ENCODE measurements at places on chromosomes 1 and 21.

- DNase-seq: no peak
These were observed 110.8 kb downstream of the SLC5A9 start for GRCh38 chr1:48333316-48333715.

DNA sequence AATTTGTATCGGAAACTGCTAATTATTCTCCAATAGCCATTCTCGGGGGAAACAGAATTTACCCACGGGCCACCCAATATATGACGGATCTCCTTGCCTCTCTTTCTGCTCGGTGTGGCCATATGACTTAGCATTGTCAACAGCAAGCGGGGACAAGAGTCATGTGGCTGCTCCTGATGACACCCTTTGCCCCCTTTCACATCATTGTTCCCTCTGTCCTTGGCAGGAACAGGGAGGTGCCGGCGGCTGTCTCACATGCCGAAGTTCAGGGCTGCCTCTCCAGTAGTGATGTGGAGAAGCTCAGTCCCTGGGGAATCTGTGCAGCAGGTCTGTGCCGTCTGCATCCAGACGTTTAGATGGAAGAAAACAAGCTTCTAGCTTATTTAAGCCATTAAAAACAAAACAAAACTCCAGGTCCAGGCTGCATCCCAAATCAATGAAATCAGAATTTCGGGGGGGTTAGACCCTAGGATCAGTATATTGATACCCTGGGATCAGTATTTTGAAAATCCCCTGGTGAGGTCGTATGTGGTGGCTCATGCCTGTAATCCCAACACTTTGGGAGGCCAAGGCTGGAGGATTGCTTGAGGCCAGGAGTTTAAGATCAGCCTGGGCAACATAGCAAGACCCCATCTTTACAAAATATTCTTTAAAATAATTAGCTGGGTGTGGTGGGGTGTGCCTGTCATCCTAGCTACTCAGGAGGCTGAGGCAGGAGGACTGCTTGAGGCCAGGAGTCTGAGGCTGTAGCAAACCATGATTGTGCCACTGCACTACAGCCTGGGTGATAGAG lies 10.8 kb downstream of the MYOM3 start:
- DNase-seq: no peak

DNA sequence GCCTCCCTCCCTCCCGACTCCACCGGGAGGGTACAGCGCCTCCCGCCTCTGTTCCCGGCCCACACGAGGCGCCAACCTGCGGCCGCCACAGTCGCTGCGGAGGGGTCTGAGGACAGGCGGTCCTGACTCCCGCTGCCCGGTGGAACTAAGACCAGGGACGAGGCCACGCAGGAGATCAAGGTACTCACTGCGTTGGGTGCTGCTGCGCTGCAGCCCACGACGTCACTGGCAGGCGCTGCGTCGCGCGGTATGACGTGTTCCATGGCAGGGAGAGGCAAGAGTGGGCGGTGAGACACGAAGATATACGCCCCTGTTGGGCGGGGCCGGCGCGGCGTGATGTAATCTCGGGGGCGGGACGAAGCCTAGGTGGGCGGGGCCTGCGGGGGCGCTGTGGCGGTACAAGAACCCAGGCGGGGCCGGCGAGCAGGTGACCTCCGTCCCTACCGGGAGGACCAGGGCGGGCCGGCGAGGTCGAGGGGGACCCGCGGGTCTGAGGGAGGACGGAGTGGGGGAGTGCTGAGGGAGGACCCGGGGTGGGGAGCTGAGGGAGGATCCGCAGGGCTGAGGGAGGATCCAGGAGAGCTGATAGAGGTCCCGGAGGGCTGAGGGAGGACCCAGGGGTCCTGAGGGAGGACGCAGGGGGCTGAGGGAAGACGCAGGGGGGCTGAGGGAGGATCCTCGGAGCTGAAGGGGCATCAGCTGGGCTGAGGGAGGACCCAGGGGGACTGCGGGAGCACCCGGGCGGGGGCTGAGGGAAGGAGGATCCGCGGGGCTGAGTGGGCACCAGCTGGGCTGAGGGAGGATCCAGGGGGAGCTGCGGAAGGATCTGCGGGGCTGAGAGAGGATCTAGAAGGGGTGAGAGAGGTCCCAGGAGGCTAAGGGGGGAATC lies at the start of gene MRPL55:
TSS of gene MRPL55 (minus strand) at position 227 of the 889 bp plus-strand sequence. CDS start 1,039 bp downstream, outside the sequence.
- peak; percentile 96 for DNase-seq

DNA sequence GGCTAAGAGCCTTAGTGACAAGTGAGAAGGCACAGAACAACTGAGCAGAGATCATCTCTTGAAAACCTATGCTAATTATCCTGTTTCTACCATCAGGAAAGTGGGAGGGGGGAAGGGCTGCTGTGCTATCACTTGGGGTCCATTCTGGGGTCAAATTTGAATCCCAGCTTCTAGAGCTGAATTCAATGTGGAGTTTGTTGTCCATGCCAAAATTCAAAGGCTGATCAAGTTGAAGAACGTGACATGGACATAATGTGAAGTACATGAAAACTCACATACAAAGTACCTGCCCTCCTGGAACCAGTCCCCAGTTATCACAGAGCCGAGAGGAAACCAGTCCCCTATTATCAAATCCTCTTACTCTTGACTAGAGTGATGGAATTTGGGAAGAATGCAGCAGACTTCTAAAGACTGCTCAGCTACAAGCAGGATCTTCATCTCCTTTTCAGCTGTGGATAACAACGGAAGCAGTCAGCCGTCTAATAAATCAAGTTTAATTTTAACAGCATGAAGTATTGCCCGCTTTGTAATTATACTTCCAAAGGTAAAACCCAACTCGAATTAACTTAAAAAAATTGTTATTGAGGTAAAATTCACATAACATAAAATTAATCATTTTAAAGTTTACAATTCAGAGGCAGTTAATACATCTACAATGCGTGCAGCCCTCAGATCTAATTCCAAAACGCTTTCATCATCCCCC lies 78.3 kb downstream of the SLC45A1 start:
- no peak for DNase-seq

GRCh38 chr1:36354486-36354885 lies 31.0 kb upstream of the EVA1B start:
- no peak for DNase-seq

DNA sequence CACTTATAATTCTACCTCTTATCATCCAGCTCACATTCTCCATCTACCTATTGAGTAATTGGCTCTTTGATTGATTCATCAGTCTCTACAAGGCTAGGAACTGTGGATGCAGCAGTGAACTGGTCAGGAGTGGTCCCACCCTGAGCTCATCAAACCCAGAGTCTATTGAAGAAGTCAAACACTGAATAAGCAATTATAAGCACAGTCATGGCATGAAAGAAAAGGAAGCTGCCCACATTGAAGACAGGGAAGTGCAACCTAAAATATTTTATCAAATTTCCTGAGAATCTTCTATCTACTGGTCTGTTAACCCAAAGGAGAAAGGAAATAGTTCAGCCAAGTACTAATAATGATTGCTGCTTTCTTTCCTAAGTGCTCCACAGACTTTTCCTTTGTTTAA lies 35.7 kb downstream of the ACP6 start:
- no peak for DNase-seq

- no peak for DNase-seq
These were observed 230.7 kb upstream of the FGGY start for GRCh38 chr1:59066236-59066635.

- DNase-seq: no peak
These were observed 17.3 kb upstream of the C1orf159 start for GRCh38 chr1:1132956-1133750.

DNA sequence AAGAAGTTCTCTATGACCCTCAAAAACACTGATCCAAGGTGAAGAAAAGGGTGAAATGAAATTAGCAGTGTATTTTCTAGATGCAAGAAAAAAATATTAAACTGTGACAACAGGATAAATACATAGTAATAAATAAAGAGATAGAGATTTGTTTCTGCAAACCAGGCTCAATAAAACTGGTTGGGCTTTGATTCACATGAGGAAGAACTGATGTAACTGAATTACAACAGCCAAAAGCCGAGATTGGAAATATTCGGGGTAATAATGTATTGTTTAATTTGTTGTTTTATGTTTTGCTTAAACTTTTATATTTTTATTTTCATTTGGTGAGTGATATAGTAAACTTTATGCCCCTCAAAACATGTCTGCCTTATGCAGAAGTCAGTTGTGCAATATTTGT lies 285.0 kb downstream of the BRINP3 start:
- DNase-seq: no peak

DNA sequence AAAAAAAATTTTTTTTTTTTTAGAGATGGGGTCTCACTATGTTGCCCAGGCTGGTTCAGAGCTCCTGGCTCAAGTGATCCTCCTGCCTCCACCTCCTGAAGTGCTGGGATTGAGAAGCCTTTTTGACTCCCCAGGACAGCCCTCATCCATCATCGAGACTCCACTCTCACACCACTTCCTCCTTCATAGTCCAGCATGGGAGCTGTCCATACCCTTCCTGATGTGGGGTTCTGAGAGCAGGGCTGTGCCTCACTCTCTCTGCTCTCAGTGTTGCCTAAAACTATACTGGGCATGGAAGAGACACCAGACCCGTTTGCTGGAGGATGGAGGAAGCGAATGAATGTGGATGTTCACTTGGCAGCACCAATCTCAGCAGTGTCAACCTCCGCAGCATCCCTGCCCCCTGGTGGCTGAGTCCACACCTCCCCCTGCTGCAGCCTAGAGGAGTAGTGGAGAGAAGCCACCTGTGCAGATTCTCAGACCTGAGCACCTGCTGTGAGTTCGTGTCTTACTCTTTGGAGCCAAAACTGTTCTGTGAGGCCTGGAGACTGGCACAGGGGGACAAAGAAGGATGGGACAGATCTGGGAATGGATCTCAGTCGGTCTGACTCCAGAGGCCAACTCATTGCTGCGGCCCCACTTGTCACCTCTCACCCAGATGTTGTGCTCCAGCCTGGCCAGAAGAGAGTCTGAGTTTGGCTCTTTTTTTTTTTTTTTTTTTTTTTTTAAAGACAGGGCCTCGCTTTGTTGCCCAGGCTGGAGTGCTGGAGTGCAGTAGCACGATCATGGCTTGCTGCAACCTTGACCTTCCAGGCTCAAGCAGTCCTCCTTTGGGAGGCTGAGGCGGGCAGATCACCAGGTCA lies 17.7 kb downstream of the TINAGL1 start:
- DNase-seq: peak; percentile 88

DNA sequence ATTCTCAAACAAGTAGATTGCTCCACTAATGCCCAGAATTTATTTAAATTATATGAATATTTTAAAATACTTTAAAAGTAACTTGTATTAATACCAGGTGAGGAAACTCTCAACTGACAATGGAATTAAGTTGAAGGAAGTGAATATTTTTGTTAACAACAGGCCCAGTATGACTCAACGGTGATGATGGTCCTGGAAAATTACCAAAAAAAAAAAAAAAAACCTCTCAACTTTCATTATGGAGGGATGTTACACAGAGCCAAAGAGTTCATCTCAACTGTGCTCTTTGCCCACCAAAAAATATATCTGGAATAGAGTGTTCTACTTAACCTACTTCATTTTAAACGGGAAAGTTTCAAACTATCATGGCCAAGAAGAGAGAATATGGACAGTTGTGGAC lies 28.3 kb downstream of the CFH start:
- no peak for DNase-seq

DNA sequence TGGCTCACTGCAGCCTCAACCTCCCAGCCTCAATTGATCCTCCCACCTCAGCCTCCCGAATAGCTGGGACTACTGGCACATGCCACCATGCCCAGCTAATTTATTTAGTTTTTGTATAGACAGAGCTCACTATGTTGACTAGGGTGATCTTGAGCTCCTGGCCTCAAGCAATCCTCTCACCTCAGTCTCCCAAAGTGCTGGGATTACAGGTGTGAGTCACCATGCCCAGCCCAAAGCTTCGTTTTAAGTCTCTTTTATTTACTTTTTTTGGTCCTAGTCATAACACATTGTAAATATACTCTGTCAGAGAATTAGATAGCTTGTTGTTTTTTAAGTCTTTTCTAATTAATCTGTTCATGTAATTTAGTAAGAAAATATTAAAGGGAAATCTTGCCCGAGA lies 42.8 kb downstream of the KCNK1 start:
- no peak for DNase-seq

- no peak for DNase-seq
These were observed 85.0 kb upstream of the KCNJ15 start for GRCh38 chr21:38171723-38172344.

GRCh38 chr1:81224222-81224621 lies 576.5 kb upstream of the ADGRL2 start:
- DNase-seq: no peak

- DNase-seq: no peak
These were observed 27.2 kb downstream of the PCBP3 start for GRCh38 chr21:45670731-45671130.

- no peak for DNase-seq
These were observed 18.9 kb downstream of the FGGY start for GRCh38 chr1:59315529-59316463.

DNA sequence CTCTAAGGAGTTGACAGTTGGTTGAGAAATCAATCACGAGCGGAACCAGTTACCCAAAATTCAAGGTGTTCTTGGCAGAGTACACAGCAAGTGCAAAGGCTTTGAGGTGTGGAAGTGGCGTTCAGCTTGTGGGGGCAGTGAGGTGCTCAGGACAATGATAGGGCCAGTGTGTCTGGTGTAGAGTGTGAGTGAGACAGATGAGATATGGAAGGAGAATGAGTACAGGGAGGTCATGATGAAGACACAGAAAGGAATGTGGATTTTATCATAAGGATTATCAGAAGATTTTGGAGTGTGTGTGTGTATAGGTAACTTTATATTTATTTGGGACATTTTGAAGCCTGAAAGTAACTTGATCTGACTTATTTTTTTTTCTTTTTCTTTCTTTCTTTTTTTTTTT lies 40.9 kb downstream of the IFI44 start:
- no peak for DNase-seq

GRCh38 chr21:42722808-42723473 lies 69.5 kb downstream of the PDE9A start:
- no peak for DNase-seq

DNA sequence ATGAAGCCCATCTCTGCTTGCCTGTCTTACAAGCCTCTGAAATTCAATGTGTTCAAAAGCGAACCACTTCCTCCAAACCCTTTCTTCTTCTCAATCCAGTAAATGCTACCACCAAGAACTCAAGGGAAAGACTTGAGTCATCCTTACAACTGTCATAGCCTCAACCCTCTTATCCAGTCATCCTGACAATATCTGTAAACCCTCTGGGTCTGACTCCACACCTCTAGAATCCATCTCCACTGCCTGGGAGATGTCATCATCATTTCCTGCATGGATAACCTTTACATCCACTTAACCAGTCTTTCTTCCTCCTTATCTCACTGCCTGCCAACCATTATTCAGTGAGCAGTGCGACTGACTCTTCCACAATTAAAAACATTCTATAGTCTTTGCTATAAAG lies 441.1 kb downstream of the SETD4 start:
- no peak for DNase-seq

- DNase-seq: no peak
These were observed 50.2 kb upstream of the TACSTD2 start for GRCh38 chr1:58627221-58627620.

- no peak for DNase-seq
These were observed 533.5 kb downstream of the LTN1 start for GRCh38 chr21:28459193-28459592.

GRCh38 chr1:235331401-235331800 lies 3.0 kb downstream of the GGPS1 start:
- DNase-seq: no peak

DNA sequence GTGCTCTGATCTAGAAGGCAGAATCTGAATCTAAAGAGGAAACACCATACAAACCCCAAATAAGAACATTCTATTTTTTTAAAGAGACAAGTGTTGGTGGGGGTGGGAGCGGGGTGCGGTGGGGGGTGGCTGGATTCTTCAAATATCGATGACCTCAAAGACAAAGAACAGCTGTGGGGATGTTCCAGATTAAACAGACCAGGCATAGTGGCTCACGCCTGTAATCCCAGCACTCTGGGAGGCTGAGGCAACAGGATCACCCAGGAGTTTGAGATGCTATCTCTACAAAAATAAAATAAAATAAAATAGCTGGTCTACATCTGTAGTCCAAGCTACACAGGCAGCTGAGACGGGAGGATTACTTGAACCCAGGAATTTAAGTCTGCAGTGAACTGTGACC lies 5.0 kb downstream of the ATP1A4 start:
- no peak for DNase-seq

Data from NCI-H774 (cell line).